Activated CD4-positive, alpha-beta T cell treated with anti-CD3 and anti-CD28 coated beads, Interleukin-2, amount 50 U/mL, for 48 hours (primary cell): ENCODE measurements at places on chromosomes 13 and 19.

- DNase-seq, result no peak
These were observed 6.3 kb upstream of the NLRP2 start for GRCh38 chr19:54959840-54960239.

DNA sequence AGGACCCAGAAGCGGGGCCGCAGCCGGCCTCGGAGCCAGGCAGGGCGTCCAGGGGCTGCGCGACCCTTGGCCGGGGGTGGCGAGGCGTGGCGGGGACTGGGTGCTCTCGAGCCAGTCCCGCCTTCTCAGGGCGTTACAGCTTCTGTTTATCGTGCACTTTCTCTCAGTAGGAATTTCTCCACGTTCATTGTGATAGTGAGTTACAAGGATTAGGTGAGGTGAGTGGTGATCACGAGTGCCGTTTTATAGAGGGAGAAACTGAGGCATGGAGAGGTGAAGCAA is 600 bp downstream of the AP1M1 start:
- no peak for DNase-seq

GRCh38 chr19:18975011-18975410 is 34.0 kb upstream of the HOMER3 start:
- DNase-seq, result no peak

DNA sequence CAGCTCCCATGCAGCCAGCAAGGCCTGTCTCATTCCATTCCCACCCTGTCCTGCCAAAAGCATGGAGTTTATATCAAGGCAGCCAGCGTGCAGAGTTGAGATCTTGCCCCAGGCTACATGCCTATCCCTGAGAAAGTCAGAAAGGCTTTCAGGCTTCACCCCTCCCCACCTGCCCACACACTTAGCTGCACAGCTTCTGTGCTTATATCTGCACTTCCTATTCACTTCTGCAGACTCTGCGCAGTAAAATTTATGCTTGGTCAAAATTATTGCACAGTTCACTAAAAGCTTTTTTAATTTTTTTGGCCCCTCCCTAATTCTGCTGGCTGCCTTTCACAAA is 12.5 kb upstream of the ZNF675 start:
- no peak for DNase-seq

GRCh38 chr19:14977128-14977527 is 2.5 kb downstream of the SLC1A6 start:
- DNase-seq, result no peak

DNA sequence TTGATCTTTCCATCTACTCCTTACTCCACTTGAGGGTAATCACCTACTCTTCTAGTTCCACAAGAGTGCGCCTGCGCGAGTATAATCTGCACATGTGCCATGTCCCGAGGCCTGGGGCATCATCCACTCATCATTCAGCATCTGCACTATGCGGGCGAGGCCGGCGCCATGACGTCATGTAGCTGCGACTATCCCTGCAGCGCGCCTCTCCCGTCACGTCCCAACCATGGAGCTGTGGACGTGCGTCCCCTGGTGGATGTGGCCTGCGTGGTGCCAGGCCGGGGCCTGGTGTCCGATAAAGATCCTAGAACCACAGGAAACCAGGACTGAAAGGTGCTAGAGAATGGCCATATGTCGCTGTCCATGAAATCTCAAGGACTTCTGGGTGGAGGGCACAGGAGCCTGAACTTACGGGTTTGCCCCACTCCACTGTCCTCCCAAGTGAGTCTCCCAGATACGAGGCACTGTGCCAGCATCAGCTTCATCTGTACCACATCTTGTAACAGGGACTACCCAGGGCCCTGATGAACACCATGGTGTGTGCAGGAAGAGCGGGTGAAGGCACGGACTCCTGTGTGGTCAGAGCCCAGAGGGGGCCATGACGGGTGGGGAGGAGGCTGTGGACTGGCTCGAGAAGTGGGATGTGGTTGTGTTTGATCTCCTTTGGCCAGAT is 2.7 kb upstream of the KLK2 start:
- DNase-seq, result peak; percentile 50

DNA sequence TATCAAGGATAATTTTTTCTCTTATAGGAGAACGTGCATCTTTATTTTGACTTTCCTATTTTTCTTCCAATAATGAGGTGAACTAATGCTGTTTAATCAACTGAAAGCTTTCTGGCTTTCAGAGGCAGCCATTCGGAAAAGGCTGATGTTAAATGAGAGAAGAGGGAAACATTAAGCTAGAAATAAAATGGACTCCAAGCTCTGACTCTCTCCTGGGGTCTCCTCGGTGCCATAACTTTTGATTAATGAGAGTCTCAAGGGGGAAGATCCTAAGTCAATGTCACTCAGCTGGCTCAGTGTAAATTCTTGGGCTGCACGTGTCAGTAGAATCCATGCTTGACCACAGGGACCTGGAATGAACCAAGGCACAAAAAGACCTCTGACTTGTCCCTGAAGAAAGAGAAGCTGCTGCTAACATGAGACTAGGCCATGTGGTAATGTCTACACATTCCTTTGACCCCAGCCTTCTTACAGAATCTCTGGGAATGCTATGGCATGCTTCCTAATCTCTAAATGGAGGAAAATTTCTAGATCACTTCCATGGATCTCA is 152.2 kb upstream of the RFC3 start:
- DNase-seq, result no peak

DNA sequence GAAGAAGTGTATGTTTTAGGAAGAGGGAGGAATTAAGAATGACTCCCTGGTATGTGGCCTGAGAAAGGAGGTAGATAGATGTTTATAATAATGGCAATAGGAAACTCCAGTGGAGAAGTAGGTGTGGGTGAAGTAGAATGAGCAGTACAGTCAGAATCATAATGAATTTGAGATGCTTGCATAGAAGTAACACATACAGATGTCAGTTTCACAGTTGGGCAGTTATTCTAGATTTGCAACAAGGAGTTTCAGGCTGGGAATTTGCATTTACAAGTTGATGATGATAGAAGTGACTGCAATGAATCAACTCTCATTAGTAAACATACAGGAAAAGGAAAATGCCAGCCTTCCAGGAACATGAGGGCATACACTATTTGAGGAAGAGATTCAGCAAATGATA is 149.0 kb downstream of the SLITRK1 start:
- no peak for DNase-seq

- no peak for DNase-seq
These were observed 5.9 kb downstream of the TTYH1 start for GRCh38 chr19:54421169-54421516.

DNA sequence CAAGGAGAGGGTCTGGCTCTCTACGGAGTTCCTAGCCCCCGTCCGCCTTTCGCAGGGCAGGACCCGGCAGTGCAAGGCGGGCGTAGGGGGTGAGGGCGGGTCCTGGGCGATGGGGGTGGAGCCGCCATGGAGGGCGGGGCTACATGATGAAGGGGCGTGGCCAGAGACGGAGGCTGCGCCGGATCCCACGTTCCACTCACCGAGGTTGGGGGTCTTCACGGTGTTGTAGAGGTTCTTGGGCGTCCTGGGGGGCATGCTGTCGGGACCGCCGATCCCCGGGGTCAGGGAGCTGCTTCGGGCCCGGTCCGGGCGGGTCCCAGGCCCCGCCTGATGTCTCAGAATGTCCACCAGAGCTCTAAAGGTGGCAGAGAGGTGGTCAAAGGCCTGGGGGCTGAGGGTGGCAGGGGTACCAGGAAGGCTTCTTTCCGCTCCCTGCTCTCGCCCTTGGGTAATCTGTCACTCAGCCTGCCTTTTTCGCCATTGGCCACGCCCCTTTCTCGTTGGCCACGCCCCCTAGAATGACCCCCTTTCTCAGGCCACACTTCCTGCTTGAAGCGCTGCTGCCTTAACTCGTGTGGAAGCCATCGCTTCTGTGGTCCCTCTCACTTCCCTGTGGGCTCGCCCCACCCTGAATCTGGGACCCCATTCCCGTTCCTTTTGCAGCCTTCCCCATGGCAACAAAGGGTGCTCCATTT is 2.5 kb downstream of the SHISA7 start:
- peak; percentile 34 for DNase-seq

DNA sequence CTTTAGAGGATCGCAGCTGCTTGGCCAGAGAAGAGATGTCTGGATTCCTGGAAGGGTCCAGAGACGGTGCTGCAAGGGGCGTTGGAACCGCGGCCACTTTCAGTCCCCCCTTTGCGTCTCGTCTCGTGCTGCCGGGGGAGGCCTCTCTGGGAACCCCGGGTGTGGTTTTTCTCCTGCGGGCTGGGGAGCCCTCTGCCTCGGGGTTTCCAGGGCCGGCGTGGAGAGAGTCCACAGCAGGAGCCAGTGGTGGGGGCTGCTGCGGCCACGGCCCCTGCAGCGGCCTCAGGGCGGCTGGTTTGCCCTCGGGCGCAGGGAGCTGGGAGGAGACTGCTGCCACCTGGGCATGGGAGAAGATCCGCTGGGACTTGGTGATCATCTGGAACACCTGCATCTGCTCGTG is 28.5 kb downstream of the ZNF541 start:
- DNase-seq, result no peak

- no peak for DNase-seq
These were observed 1471.8 kb downstream of the EFNB2 start for GRCh38 chr13:105063676-105064075.

- DNase-seq, result no peak
These were observed 14.3 kb downstream of the ZBTB7A start for GRCh38 chr19:4052114-4052992.

- DNase-seq, result no peak
These were observed 195.7 kb upstream of the IPO5 start for GRCh38 chr13:97757807-97758206.

- DNase-seq, result no peak
These were observed 554.1 kb downstream of the DACH1 start for GRCh38 chr13:71312923-71313322.

DNA sequence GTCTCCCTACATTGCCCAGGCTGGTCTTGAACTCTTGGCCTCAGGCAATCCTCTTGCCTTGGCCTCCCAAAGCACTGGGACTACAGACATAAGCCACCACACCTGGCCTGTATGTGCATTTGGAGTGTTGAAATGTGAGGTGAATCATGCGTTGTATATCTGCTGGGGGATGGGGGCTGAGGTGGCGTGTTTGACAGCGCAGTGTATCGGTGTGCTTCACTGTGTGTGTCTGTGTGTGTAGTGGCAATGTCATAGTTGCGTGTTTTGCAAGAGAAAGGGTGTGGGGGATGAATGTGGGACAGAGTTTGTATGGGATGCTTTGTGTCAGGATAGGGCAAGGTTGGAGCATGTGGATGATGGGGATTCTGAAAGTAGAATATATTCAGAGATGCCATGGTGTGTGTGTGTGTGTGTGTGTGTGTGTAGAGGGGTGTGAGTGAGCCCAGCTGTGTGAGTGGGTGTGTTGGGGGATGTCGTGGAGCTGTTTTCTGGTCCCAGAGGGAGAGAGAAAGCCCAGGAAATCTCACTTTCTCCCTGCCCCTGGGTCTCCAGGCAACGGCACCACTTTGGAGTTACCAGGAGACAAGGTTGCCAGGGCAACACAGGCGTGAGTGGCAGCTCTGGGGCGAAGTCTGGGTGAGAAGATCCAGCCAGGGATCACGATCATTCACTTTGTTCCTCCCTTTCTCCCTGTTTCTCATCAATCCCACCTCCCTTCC is 1.1 kb upstream of the SWSAP1 start:
- no peak for DNase-seq

- DNase-seq, result no peak
These were observed 4.4 kb downstream of the ZNF793 start for GRCh38 chr19:37511186-37511585.

DNA sequence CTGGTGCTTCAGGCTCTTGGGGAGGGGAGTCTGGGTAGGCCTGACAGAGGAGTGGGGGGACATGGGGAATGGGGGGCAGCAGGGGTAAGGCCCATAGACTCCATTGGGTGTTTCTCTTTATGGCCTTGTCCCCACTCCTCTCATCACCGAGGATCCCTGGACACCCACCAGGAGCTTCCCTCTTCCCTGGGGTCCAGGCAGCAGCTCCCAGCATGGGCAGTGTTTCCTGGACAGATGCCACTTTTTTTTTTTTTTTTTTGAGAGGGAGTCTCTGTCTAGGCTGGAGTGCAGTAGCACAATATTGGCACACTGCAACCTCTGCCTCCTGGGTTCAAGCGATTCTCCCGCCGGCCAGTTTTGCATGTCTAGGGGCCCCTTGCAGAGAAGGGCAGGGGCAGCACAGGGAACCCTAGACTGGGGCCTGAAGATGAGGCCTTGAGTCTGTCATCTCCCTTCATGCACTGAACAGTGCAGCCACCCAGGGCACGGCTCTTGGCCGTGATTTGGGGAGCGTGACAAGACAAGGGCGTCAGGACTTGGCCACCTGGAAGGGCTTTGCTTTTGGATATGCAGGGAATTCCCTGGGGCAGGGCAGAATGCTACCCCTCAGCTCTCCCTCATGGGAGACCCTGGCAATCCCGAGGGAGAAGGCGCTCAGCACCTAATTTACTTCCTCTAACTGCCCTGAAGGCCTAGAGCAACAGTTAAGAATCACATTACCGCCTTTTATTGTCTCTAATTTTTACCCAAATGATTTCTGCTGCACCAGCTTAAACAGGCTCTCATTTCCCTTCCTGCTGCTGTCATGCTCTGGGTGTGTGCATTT is 213.9 kb upstream of the ZNF536 start:
- no peak for DNase-seq

GRCh38 chr19:51096473-51097165 is 11.6 kb downstream of the CTU1 start:
- DNase-seq, result no peak

- DNase-seq, result no peak
These were observed 72.4 kb upstream of the RGCC start for GRCh38 chr13:41384749-41385503.

- DNase-seq, result no peak
These were observed 1.5 kb upstream of the SLC27A5 start for GRCh38 chr19:58513213-58513693.

GRCh38 chr13:95620030-95620824 is 24.3 kb downstream of the DZIP1 start:
- DNase-seq, result no peak

- DNase-seq, result no peak
These were observed 76.5 kb upstream of the FRY start for GRCh38 chr13:31955101-31955500.

- DNase-seq, result no peak
These were observed 8.9 kb downstream of the ZNF805 start for GRCh38 chr19:57249329-57249728.

DNA sequence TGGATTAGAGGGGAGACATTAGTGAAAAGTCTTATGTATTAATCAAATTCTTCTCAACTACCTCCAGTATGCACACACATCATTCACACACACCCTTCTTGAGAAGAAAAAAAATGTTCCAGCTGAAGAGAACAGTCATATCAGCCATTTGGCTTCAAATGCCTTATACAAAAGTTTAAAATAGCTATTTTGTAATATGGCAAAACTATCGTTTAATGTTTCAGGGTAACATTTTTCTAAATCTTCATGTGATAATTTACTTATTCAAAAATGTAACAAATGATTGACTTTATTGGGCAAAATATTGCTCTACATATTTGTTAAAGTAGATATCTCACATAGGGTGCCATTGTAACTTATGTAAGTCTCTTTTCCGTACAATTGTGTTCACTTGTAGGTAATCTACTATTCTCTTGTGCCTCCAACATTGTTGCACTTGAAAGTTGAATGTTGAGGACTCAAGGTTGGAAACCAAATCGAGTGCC is 13.6 kb downstream of the ZIC2 start:
- DNase-seq, result no peak
